ENCODE measurements at places on chromosomes 12 and 14.

- no peak for DNase-seq
Measured at GRCh38 chr14:74490486-74490885, 2.6 kb downstream of the NPC2 start.

DNA sequence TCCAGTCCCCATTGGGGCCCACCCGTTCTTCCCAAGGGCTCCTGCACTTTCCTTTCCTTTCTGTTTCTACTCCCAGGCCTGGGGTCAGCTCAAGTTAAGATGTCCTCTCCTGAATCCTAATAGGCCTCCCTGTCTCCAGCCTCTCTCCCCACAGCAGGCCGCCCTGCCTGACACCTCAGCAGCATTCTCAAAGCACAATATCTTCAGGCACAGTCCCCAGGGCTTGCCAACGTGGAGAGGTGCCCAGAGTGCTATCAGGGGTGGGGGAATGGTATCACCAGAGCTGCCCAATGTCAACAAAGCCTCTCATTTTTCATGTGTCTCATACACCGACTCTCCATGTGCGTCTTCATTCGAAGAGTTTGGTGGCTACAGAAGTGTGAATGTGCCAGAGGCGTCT is 123.0 kb downstream of the FOXN3 start:
- DNase-seq = no peak

GRCh38 chr14:75822522-75823141 is 159.2 kb downstream of the TGFB3 start:
- DNase-seq = peak; percentile 79

GRCh38 chr14:93092606-93093556 is 22.8 kb downstream of the ITPK1 start:
- no peak for DNase-seq

DNA sequence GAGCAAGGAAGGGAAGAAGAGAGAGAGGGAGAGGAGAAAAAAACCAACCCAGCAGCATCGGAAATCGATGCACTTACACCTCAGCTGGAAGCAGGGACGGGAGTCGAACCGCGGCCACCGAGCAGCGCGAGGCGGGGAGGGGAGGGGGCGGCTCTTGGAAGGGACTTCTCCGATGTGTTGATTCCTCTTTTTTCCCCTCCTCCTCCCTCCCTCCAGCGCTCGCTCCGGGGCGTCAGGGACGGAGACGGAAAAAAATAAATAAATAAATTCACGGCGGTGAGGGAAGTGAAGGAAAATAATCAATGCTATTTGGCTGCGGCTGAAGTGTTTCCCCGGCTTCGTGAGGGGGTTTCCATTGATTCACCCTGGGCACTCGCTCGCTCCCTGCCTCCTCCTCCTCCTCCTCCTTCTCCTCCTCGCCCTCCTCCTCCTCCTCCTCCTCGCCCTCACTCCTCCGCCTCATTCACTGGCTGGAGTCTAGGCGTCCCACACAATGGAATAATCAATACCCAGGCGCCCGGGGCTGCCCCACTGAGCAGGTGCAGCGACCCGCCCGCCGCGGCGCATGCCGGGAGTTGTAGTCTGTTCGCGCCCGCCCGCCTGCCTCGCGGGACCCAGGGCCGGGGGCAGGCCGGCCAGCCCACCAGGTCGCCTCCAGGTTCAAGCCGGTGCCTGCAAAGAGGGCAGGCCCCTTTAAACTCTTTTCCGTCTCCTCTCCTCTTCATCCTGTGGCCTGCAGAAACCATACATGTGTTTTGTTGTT is at the start of gene ZFHX2:
ZFHX2 (minus strand) TSS at position 500 of the 763 bp plus-strand sequence. CDS start 16,440 bp downstream, outside the sequence.
- DNase-seq = peak; percentile 72

GRCh38 chr12:91333966-91334365 is 151.3 kb upstream of the DCN start:
- DNase-seq = no peak

DNA sequence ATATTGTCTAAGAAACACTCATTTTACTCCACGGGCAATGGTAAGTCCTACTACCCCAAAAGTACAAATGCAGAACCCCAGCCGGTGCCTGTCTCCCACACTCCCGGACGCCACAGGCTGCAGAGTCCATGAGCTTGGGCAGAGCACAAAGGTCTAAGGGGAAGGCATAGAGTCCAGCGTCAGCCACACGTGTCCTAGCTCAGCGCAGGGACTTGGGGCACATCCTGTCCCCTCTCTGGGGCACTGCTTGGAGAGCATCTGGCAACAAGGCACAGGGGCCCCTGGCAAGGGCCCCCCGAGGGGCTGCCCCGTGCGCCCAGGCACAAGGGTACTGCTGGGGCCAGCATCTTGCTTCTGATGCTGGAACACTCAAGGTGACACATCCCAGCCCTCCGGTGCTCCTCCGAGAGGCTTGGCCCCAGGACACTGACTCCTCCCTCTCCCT is 58.4 kb downstream of the BCL11B start:
- no peak for DNase-seq

- DNase-seq = no peak
Measured at GRCh38 chr14:77470224-77470870, 12.5 kb downstream of the AHSA1 start.

- DNase-seq = no peak
Measured at GRCh38 chr14:61429316-61429715, 107.9 kb downstream of the PRKCH start.

GRCh38 chr14:97298736-97299135 is 501.6 kb downstream of the VRK1 start:
- no peak for DNase-seq

GRCh38 chr14:43215524-43215923 is 1291.6 kb downstream of the FSCB start:
- DNase-seq = peak; percentile 7

GRCh38 chr12:48390026-48390425 is 39.3 kb upstream of the ZNF641 start:
- no peak for DNase-seq

- no peak for DNase-seq
Measured at GRCh38 chr14:73909681-73910080, 23.0 kb downstream of the ZNF410 start.

- DNase-seq = no peak
Measured at GRCh38 chr12:93415723-93416464, 25.9 kb downstream of the UBE2N start.

GRCh38 chr12:121799842-121800693 is 3.7 kb upstream of the SETD1B start:
- peak; percentile 91 for DNase-seq

DNA sequence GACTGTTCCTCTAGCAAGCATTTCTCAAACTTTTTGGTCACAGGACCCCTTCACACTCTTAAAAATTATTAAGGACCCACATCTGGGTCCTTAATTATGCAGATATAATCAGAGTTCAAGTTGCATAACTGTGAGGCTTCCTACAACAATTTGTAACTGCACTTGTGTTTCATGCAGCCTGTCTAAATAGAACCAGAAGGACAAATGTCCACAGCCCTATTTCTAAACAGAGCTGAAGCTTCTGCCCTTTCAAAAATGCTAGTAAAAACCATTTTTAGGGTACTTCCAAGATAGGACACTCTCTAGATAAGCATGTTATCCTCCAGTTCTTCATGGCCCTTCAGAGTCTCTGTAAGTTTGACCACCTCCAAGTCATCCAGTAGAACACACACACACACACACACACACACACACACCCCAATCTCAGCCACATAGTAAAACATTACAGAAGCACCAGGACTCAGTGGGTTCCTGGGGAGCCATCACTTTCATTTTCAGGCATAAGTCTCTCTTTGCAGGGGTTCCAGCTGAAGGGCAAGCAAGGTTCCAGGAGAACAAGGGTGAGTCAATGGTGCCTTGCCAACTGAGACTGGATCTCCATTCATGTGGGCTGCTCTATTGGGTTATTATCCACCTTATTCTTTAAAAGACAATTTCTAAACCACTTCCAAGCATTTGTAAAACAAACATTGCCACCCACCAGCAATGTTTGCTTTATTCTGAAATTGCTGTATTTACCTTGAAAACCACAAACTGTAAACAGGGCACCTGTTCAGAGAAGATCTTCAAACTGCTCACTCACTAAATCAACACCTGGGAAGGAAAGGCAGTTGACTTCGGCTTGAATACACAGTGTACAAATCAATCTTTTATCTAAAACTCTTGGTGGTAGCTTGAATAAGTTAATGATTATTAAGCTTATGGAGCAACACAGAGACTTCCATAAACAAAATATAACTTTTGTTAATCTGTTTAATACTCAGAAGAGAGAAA is 64.1 kb downstream of the ITPR2 start:
- DNase-seq = no peak

- no peak for DNase-seq
Measured at GRCh38 chr12:45051572-45052125, 750 bp upstream of the DBX2 start.

GRCh38 chr12:54357506-54358190 is 6.6 kb downstream of the GPR84 start:
- DNase-seq = no peak

- no peak for DNase-seq
Measured at GRCh38 chr14:94174604-94175010, 485 bp downstream of the PPP4R4 start.

DNA sequence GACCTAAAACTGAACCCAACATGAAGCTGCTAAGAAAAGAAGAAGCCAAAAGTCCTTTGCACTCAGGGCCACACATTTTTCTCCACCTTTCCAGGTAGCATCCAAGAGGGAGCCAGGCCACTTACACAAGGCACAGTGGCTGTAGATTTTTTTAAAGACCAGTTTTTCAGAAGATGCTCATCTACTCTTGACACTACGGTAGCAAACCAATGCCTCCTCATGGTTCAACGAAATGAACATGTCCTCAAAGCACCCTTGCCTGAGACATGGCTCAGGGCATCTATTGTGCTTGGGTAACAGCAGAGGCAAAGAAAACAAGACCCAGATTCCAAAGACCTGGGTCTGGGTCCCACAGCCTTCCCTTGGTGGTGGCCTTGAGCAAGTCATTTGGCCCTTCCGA is 22.3 kb downstream of the PRIMA1 start:
- DNase-seq = no peak

- DNase-seq = no peak
Measured at GRCh38 chr14:28247491-28247890, 519.1 kb upstream of the FOXG1 start.

DNA sequence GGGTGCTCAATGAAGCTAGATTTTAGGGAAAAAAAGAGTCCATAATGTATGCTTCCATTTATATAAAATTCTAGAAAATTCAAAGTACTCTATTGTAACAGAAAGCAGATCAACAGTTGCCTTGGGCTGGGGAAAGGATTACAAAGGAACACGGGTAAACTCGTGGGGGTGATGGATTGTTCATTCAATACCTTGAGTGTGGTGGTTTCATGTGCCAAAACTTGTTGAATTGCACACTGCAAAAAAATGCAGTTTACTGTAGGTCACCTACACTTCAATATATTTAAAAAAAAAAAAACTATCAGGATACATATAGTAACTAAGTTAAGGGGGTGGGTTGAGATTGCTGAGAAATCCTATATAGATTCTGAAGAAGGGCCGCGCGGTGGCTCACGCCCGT is 33.6 kb downstream of the PAWR start:
- no peak for DNase-seq

GRCh38 chr14:73007835-73008234 is 19.1 kb downstream of the ZFYVE1 start:
- DNase-seq = no peak

- no peak for DNase-seq
Measured at GRCh38 chr12:46073321-46073720, 82.9 kb upstream of the SCAF11 start.

GRCh38 chr14:103868242-103868897 is 21.0 kb upstream of the PPP1R13B start:
- no peak for DNase-seq

DNA sequence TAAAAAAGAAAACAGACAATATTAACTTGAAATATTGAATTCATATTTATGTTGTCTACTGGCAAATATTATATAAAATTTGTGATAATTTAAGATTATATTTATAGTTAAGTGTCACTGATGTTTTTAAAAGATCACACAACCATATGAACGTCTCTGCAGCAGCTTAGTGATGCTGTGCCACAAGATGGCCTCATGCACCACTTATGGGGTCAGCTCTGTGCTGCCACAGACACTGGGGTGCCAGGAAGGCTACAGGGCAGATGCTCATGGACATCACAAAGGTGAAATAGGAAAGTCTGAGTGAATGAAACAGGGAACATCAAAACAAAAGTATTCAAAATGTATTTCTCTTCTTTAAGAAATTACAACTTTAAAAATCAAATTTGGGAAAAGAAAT is 13.1 kb downstream of the ATXN3 start:
- DNase-seq = peak; percentile 26

DNA sequence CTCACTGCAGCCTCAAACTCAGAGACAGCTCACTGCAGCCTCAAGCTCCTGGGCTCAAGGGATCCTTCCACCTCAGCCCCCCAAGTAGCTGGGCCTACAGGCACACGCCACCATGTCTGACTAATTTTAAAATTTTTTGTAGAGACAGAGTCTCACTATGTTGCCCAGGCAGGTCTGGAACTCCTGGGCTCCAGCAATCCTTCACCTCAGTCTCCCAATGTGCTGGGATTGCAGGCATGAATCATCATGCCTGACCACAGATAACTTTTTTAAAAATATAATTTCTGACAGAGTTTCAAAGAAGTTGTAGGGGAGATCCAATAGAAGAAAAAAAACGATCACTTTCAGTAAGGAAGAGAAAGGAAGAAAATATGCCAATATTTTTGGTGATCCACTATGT is 189.7 kb upstream of the CDKN3 start:
- DNase-seq = peak; percentile 48

Measured in ELR (cell line).